T-cell (primary cell): ENCODE measurements at places on chromosomes 2 and 18. TPM values are rescaled to one million over a fixed set of nuclear protein-coding genes. Genes with fewer than 3 reads are reported as not detected.

GRCh38 chr2:219334076-219334475 lies 1.5 kb upstream of the RESP18 start:
- H3K27me3 ChIP-seq = peaks cover 12% of the 10 kb centered on the region
- no peak overlapping the region for H3K27ac ChIP-seq
- no peaks in the 10 kb centered on the region for H3K36me3 ChIP-seq
- no peak overlapping the region for H3K4me3 ChIP-seq
- H3K4me1 ChIP-seq = no peaks in the 10 kb centered on the region
- DNase-seq = no peak

Gene GPR39
- not detected for total RNA-seq

GRCh38 chr18:13521418-13521817 lies 204.9 kb downstream of the FAM210A start:
- no peak overlapping the region for H3K4me3 ChIP-seq
- H3K27ac ChIP-seq = no peak overlapping the region
- no peak for DNase-seq

DNA sequence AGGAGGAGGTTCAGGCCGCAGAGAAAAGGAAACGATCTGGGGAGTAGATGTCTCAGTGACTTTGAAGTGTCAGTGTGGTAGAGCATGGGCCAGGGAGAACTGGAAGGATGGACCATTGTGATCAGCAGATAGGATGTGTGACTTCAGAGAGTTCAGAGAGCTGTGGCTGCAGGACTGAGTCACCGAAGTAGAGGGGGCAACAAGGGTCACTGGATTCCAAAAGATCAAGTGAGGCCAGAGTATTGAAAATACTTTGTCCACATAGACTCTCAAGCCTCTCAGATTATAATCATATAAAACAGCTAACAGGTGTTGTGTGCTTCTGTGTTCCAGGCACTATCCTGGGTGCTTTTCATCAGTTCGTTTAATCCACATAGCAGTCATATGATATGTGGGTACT lies 99.4 kb downstream of the CRIM1 start:
- no peaks in the 10 kb centered on the region for H3K36me3 ChIP-seq
- H3K4me3 ChIP-seq = no peak overlapping the region
- no peak overlapping the region for H3K27ac ChIP-seq
- no peaks in the 10 kb centered on the region for H3K27me3 ChIP-seq

DNA sequence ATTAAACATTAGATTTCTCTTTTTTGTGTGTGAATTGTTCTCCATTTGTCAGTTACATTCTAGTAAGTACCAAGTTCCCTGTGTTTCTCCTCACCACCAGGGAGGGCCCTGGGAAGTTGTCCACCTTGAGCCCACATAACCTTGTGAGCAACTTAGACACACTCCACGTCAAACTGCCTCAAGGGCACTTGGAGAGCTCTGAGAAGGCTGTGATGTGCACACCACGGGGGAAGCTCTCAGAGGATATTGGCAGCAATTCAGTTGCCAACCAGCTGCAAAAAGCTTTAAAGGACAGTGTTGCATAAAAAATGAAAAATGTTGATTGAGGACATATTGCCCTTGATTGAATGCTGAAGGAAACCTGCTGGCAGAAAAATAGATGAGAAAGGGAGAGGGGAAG lies 743.6 kb downstream of the RNF144A start:
- no peaks in the 10 kb centered on the region for H3K36me3 ChIP-seq
- no peaks in the 10 kb centered on the region for H3K27me3 ChIP-seq
- no peak overlapping the region for H3K27ac ChIP-seq
- no peak for DNase-seq

Gene RSAD2
- 10.7 TPM for total RNA-seq

GRCh38 chr2:145652036-145652435 lies 1132.1 kb upstream of the ZEB2 start:
- H3K4me1 ChIP-seq = no peaks in the 10 kb centered on the region
- no peak overlapping the region for H3K27ac ChIP-seq
- no peak overlapping the region for H3K4me3 ChIP-seq
- H3K27me3 ChIP-seq = no peaks in the 10 kb centered on the region
